ENCODE measurements at places on chromosomes 6 and 20. TPM values are rescaled to one million over a fixed set of nuclear protein-coding genes. Genes with fewer than 3 reads are reported as not detected.

The ZSCAN23 gene
- total RNA-seq: not detected

The ARFGEF3 gene
- 0.63 TPM for total RNA-seq

The HLA-DQA2 gene
- not detected for total RNA-seq

The FAM209B gene
- total RNA-seq: 0.28 TPM

The GINS1 gene
- total RNA-seq: 34.9 TPM

The SEMG1 gene
- total RNA-seq: not detected

The SRMS gene
- 0.14 TPM for total RNA-seq

The HLA-DOA gene
- total RNA-seq: 0.09 TPM

The KHDC1 gene
- 4.2 TPM for total RNA-seq

The C20orf202 gene
- total RNA-seq: 0.07 TPM

The BHLHE23 gene
- not detected for total RNA-seq

The NUDT3 gene
- 7.6 TPM for total RNA-seq

The CLDN20 gene
- not detected for total RNA-seq

The CST5 gene
- not detected for total RNA-seq

The CCHCR1 gene
- total RNA-seq: 7.5 TPM

The HDGFL1 gene
- not detected for total RNA-seq

The MAPK13 gene
- total RNA-seq: 0.48 TPM

The LPIN3 gene
- total RNA-seq: 19.2 TPM

The RIPPLY2 gene
- total RNA-seq: 0.46 TPM

The MARCKS gene
- 15.4 TPM for total RNA-seq

The RBM24 gene
- total RNA-seq: 9.3 TPM

The ACTL10 gene
- total RNA-seq: not detected

The BMP5 gene
- total RNA-seq: 0.01 TPM

The DDR1 gene
- total RNA-seq: 71.1 TPM

The DEFB132 gene
- total RNA-seq: not detected

The RHAG gene
- not detected for total RNA-seq

The CD24 gene
- total RNA-seq: 374 TPM

The GPR63 gene
- total RNA-seq: 0.30 TPM

The RAB5IF gene
- 224 TPM for total RNA-seq

The BFSP1 gene
- 4.5 TPM for total RNA-seq

The MAFB gene
- total RNA-seq: 0.28 TPM

The PACRG gene
- 0.32 TPM for total RNA-seq

The POU5F1 gene
- total RNA-seq: 11.8 TPM

The CTCFL gene
- total RNA-seq: 0.04 TPM

The RAMACL gene
- total RNA-seq: 0.09 TPM

The KCTD20 gene
- total RNA-seq: 16.9 TPM

The RAE1 gene
- total RNA-seq: 61.1 TPM

The TNFAIP3 gene
- 26.8 TPM for total RNA-seq

The KCNQ5 gene
- 1.4 TPM for total RNA-seq

The GDAP1L1 gene
- 0.07 TPM for total RNA-seq

The HCRTR2 gene
- not detected for total RNA-seq

The MYBL2 gene
- total RNA-seq: 84.8 TPM

The HAO1 gene
- not detected for total RNA-seq

The ANGPT4 gene
- 0.04 TPM for total RNA-seq

The TMEM244 gene
- total RNA-seq: not detected

The TOX2 gene
- 10.4 TPM for total RNA-seq

The UNC93A gene
- total RNA-seq: not detected

The TREM1 gene
- 0.14 TPM for total RNA-seq

The RSPO4 gene
- total RNA-seq: not detected
